Effector memory CD4-positive, alpha-beta T cell (primary cell): ENCODE measurements at places on chromosomes 2 and 18.

GRCh38 chr2:67772216-67773170 is 290.3 kb downstream of the C1D start:
- no peak for DNase-seq

DNA sequence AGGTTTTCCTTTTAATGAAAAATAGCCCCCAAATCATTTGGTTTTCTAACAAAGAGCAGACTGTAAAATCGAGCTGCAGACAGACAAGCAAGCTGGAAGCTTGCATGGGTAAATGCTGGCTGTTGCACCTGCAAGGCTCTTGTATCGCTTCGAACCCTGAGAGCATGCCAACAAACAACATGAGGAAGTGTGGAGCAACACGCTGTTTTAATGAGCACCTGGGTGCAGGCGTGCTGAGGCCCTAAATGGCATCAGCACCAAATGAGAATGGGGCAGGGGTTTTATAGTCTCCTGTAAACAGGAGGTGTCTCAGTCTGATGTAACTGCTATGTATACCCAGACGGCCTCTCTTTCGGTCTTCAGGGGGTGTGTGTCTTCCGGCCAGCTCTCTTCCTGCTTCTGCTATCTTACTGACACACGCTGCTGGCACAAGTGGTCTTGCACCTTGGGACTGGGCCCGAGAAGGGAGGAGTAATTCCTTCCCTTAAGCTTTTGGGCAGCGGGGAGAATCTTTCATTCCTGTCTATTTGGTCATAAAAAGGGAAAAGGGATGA is 31.9 kb upstream of the CDH2 start:
- DNase-seq, result no peak

DNA sequence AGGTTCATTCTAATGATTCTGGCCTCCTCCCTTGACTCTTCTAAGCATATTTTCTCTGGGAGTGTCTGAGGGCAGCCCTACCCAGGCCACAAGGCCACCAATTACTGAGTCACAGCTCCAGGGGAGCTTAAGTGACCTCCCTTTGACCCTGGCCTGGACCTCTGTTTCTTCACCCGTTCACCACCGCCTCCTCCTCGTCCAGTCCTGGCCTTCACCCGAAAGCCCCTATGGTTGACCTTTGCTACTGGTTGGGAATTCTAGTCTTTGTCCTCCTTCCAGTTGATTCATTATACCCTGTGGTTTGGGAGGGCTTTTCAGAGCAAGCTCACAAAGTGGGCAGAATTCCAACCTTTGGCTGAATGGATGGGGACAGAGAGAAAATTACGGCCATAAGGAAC is 72.6 kb downstream of the NRP2 start:
- DNase-seq, result no peak

- no peak for DNase-seq
Observed at GRCh38 chr18:47754311-47755101, 176.0 kb downstream of the SMAD2 start.

DNA sequence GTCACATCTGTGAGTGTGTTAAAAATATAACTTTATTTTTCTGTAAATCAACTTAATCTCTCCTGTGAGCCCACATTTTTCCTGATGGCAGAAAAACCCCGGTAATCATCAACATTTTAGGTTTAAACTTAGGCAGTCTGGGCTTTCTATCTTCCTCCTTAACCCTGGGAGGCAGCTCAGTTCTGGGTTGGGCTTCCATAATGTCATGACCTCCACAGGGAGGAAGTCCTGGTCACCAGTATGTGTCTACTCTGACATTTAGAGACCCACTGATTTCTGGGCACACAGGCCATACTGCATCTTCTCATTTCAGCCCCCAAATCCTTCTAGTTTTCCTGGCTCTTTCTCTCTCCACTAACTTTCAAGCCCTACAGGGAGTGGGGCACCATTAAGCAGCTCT is 181.2 kb downstream of the DYSF start:
- DNase-seq, result no peak

- DNase-seq, result no peak
Observed at GRCh38 chr2:99032001-99032400, 96.0 kb upstream of the CRACDL start.

DNA sequence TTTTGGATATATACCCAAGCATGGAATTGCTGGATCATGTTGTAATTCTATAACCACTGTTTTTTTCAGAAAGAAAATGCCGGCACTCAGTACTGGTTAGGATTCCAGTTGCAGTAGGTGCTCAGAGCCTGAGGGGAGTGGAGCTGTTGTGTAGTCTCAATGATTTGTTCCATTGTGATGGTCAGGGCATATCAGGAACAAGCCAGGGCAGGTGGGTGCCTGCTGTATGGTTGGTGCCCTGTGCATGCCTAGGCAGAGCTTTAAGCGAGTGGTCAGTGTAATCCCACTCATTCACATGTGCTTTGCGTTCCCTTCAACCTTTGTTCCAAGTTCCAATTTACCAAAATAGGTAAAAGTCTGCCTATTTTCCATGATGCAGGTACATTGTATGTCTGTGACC is 100.9 kb downstream of the FHOD3 start:
- no peak for DNase-seq

- no peak for DNase-seq
Observed at GRCh38 chr2:163253621-163254285, 415.2 kb upstream of the KCNH7 start.

DNA sequence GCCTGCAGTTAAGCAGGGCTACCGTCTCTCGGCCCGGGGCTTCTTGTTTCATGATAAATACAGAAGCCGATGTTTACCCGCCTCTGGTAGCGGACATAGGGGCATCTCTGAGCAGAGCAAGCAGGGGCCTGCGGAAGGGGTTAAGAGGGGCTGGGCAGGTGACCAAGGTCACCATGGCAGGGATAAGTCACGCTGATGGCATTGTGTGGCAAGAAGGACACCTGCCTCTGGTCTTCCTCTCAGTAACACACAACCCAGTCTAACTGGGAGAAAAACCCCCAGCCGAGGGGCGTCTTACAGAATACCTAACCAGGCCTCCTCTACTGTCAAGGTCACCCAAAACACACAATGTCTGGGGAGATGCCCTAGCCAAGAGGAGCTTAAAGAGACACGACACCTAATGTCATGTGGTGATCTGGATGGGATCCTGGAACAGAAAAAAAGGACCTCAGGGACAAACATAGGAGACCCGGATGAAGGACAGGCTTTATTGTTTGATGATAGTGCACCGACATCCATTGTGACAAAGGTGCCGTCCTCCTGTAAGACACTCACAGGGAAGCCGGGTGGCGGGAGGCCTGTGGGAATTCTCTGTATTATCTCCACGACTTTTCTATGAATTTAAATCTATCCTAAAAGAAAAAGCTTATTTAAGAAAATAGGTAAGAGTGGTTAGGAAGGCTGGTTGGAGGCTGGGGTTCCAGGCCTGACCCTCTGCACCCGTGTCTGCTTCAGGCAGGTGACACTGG is 24.8 kb downstream of the SH3BP4 start:
- no peak for DNase-seq

DNA sequence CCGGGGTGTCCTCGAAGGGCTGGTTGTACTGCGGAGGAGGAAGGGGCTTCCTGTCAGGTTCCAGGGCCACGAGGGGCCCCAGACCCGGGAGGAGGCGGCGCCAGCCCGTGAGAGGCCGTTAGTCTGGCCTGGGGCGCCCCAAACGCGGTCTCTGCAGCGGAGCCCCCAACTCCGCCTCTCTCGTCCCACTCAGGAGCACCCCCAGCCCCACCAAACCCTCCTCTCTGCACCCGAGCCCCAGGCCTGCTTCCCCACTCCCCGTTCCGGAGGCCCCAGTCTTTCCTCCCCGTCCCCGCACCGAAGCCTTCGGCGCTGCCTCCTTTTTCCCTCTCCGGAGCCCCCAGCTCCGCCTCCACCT is 473 bp downstream of the HJURP start:
- no peak for DNase-seq

GRCh38 chr2:29526587-29527586 is 394.5 kb downstream of the ALK start:
- DNase-seq, result no peak

- DNase-seq, result no peak
Observed at GRCh38 chr2:241993386-241994005, 124.0 kb downstream of the RTP5 start.

DNA sequence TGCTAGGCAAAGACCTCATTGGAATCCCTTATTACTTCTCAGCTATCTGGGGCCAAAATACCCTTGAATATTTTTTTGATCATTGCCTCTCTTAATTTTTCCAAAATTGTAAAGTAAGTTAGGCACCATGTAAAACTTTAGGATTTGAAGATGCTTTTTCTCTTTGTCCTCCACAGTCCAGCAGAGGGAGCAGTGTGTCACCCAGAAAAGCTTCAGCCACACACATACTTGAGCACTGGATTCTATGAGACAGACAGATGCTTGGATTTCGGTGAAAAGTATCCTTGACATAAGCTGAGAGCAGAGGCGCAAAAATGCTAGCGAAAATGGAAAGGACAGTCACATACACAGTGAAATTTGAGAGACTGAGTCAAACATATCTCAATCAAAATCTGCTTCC is 74.7 kb upstream of the KCNJ3 start:
- no peak for DNase-seq

GRCh38 chr2:237227592-237228280 is 142.0 kb downstream of the COPS8 start:
- DNase-seq, result no peak

DNA sequence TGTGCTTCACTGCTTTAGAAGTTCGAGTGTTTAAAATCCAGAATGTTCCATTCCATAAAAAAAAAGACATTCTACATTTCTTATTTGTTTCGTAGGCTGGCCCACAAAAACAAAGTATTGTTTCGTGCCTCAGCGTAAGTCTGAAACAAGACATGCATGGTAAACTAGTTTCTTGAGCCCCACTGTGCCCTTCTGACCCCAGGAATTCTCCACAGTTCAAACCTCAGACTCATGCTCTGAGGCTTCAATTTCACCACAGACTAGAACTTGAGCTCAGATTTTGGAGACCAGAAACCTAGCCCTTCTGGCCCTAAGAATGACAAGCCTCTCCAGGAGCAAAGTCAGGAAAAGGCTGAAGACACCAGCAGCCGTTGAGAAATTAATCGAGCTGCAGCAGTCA is 151.5 kb downstream of the SLC8A1 start:
- no peak for DNase-seq

GRCh38 chr2:119255760-119256581 is 32.3 kb downstream of the STEAP3 start:
- no peak for DNase-seq

DNA sequence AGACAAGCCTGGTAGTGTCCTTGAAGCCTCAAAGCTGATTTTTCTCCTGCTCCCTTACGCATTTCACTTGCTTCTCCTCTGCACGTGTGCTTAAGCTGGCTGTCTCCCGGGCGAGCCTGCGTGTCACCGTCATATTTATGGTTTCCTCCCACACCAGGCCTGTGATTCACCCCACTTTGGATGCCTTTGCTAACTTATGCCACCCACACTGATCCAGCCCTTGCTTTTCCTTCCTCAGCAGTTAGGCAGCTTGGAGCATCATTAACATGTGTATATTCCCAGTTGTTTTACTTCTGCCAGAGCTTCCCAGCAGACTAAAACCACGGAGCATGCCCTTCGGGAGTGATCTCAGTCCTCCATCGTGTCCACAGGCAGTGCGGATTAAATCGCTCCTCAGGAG is 2.2 kb downstream of the ST3GAL5 start:
- DNase-seq, result peak; percentile 13

GRCh38 chr2:185894223-185894622 is 155.6 kb downstream of the FSIP2 start:
- no peak for DNase-seq

DNA sequence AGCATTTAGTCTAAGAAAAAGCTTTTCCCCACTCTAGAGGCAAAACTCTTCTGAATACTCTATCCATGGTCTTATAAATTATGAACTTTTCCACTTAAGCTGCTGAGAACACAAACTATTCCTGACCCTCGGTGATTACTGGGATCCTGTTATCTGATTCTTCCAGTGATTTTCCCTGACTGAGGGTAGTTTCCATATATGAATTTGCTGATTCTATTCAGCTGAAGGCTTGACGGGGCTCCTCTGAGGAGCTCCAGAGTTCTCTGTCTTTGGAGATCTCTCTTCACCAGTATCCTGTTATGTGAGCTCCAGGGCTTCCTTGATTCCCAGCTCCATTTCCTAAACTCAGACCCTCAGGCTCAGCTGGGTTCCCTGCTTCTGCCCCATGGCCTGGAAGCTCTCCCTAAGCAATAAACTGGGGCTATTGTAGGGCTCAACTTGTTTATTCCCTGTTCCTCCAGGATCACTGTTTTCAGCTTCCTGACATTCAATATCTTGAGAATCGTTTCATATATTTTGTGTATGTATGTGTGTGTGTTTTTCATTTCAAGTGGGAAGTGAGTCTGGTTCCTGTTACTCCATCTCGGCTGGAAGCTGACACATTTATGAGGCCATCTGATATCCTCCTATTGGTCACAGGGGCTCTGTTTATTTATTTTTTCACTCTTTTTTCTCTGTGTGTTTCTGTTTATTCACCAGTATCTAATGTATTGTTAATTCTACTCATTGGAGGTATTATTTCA is 78.2 kb downstream of the ARHGAP28 start:
- no peak for DNase-seq

DNA sequence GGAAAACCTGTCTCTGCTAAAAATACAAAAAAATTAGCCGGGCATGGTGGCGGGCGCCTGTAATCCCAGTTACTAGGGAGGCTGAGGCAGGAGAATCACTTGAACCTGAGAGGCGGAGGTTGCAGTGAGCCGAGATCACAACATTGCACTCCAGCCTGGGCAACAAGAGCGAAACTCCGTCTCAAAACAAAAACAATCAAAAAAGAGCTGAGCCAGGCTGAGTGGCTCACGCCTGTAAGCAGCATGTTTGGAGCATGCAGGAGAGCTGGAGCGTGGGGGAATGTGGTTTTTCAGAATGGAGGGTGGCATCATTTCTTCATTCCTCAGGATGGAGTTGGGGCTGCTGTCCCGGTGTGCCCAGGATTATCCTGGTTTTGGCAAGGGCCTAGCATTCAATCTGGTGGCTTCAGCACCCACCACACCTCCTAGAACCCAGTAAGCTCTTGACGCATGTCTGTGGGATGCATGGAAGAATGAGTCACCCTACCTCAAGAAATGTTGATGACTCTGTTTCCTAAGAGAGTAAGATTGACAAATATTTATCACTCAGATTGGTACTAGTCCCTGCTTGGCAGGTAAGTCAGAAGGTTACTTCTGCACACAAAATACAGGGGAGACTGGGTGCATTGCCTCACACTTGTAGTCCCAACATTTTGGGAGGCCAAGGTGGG is 90.2 kb upstream of the ODC1 start:
- DNase-seq, result no peak

- DNase-seq, result no peak
Observed at GRCh38 chr18:65721619-65722018, 29.2 kb upstream of the CDH7 start.

DNA sequence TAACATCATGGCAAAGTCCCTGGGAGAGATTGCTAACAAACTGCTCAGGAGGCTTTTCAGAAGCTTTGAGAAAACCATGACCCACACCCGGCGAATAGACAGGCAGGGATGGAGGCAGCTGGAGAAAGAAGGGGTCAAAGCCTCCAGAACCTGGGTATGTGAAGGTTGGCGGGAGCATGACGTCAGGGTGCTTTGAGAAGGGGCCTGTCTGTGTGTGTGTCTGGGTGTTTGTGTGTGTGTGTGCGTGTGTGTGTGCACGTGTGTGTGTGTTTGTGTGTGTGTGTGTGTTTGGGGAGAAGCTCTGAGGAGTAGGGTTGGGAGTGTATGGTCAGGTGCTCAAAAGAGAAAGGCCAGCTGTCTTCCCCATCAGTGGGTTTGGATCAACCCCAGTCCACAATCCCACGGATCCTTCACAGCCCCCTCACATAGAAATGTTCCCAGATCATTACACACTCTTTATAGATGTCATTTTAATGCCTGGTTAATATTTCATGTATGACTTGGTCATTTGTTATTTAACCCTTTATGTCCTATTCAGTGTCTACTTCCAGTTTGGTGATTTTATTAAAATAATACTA is 254.1 kb upstream of the SMIM21 start:
- no peak for DNase-seq

- no peak for DNase-seq
Observed at GRCh38 chr2:79796641-79797040, 283.8 kb downstream of the CTNNA2 start.
